ENCODE measurements at places on chromosomes 1 and 21. TPM values are rescaled to one million over a fixed set of nuclear protein-coding genes. Genes with fewer than 3 reads are reported as not detected.

Gene NEXN
- polyA plus RNA-seq: 228 TPM

Gene KRTAP19-1
- polyA plus RNA-seq: not detected

- no peak for DNase-seq
Measured at GRCh38 chr1:14535619-14536355, 62.7 kb upstream of the KAZN start.

Gene TMEM82
- not detected for polyA plus RNA-seq

- no peak for DNase-seq
Measured at GRCh38 chr1:110482662-110483307, 31.8 kb downstream of the PROK1 start.

DNA sequence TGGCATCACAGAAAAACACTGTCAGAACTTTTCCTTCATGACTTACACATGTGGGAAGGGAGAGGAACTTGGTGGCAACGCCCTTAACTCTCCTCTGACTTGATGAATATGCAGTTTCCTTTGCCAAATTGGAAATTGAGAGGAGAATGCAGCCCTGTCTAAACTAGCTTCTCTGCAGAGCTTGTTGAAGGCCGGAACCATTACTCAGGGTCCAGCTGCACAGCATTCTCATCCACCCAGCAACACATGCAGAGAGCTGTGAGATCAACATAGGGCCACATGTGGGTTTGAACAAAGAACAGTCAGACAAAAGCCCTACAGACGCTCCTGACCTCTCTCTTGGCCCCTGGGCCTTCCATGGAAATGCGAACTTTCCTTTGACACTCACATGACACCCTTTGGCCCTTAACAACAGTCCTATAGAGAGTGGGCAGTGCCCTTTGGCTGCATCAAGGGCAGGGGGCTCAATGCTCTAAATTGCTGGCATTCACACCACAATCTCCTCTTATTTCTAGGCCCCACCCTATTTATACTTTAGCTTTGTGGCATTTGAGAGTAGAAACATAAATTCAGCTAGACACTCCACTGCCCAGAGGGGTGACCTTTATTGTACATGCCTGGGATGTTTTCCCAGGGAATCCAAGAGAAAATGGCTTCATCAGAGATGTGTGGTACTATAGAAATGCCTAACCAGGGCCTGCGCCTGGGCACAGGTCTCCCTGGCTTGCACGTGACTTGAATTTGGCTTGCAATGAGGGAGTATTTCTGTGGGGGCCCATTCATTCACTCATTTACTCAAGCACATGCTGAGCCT, 64.4 kb downstream of the CDC7 start:
- DNase-seq: no peak

- DNase-seq: no peak
Measured at GRCh38 chr1:232548691-232549090, 81.2 kb downstream of the SIPA1L2 start.

GRCh38 chr1:89812992-89813391, 7.8 kb upstream of the LRRC8D start:
- no peak for DNase-seq

DNA sequence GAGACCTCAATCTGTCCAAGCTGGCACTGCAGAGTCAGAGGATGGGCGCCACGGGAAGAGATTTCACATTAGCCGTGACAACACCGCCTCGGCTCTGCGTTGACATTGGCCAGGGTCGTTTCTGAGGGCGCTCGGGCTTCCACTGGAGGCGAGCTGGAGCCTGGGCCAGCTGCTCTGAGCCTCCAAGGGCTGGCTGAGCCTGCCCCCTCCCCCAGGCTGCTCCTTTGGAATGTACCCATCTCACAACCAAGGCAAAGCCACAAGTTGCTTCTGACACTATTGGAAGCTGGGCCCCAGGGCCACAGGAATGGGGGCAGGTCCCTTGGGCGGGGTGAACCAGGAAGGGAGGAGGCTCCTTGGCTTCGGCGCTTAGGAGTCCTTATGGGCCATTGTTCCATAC, 12.7 kb downstream of the GPR3 start:
- DNase-seq: no peak

GRCh38 chr1:162548170-162548569, 13.4 kb upstream of the UAP1 start:
- no peak for DNase-seq

GRCh38 chr21:37711286-37711829, 204.9 kb downstream of the KCNJ6 start:
- no peak for DNase-seq

DNA sequence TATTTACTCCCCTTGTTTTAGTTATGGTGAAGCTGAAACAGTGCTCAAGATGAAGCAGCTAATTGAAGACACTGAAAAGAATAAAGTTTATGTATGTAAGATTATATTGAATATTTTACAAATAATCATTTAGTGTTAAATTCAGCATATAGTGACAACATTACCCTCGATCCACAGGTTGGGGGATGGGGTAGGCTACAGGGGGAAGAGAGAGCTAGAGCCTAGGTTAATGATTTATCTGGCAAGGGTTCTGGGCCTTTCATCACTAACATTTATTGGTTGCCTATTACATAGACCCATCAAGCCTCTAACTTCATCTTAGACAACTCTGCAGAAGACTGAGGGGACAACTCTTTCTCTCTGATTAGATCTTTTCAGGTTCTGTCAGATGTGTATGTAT, 21.3 kb downstream of the ZCCHC17 start:
- DNase-seq: no peak

DNA sequence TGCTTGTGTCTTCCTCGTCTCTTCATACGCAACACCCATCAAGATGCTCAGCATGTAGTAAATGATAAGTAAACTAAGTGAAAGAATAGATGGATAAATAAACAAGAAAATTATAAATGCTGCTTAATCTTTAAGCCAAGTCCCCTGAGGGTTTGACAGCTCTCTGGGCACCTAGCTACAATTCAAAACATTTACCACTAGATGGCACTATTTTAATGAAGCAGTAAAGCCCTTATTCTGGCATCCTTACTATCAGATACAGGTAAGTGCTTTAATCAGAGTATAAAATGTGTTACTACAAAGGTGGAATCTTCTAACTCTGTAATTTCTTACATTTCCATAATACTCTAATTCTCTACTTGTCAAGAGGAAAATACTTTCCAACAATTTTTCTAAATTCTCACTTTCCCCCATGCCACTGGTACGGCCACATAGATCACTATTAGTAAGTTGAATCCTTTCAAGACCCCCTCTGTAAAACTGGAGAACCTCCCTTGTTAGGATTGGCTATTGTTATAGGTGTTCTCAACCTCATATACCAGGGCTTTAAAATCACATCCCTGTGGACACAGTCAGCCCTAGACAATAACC, 137.8 kb downstream of the BARHL2 start:
- DNase-seq: no peak

GRCh38 chr1:29830916-29831315, 594.6 kb downstream of the PTPRU start:
- no peak for DNase-seq

DNA sequence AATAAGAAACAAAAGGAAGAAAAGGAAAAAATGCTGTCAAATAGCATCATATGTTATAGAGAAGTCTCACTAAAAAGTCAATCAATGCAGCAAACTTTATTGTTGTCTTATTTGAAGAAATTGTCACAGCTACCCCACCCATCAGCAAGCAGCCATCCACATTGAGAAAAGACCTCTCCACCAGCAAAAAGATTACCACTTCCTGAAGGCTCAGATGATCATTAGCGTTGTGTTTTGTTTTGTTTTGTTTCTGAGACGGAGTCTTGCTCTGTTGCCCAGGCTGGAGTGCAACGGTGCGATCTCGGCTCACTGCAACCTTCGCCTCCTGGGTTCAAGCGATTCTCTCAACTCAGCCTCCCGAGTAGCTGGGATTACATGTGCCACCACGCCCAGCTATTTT, 29.0 kb downstream of the ATP2B4 start:
- no peak for DNase-seq

Gene SPRR4
- polyA plus RNA-seq: not detected

- no peak for DNase-seq
Measured at GRCh38 chr1:27416387-27417111, 24.1 kb downstream of the GPR3 start.

DNA sequence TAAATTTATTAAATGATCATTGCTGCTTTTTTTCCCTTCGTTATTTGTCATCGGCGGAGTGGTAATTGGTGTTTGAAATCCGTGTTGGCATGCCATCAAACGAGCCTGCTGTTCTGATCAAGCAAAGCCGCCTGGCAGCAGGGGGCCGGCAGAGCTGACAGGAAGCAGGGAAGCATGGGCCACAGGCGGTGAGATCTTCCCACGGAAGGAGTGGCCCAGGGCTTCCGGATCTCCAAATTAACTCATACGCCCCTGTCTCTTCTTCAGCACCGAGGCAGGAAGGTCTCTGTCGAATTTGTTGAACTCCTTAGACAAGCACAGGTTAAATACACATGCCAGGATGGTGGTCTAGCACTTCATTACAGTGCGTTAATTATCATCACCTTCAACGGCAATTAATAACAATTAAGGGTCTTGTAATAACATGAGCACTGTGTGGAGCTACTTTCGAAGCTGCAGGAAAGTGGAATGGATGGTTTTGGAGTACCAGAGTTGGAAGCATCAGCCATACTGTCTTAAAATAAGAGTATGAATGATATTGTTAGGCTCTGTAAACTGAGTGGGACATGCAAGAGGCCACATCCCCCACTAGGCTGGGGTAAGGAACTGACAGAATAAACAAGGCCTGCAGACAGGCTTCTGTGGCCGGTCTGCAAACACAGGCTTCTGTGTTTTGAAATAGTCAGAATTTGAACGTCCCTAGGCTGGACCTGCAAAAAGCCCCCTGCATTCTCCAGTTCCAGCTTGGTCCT, 199.4 kb upstream of the DAB1 start:
- DNase-seq: peak; percentile 18

DNA sequence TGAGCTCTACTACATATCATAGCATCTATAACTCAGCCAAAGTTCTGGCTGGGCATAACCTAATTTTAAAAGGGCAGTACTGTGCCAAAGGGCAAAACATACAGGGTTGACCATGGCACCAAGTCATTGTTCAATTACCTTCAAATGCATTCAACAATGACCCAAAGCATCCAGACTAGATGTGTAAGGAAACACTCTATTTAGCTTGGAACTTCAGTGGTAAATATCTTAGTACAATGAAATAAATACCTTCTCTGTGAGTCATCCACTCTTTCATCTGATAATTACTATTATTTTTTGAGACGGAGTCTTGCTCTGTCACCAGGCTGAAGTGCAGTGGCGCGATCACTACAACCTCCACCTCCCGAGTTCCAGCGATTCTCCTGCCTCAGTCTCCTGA, 70.0 kb downstream of the NVL start:
- DNase-seq: no peak

GRCh38 chr1:229318056-229318455, 24.8 kb downstream of the CCSAP start:
- no peak for DNase-seq

DNA sequence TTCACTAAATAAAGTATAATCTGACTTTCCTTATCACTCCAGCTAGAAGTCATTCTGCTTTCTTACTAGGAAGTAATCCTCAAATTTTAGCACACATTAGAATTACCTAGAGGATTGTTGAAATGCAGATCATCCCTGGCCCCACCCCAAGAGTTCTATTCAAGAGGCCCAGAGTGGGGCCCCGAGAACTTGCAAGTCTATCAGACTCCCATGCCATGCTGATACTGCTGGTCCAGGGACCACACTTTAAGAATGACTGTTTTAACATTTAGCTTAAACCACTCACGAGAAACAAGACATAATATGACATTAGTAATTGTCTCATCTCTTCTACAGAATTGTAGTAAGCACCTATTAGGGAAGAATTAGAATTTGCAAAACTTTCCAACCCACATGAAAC, 7.7 kb upstream of the SYNJ1 start:
- DNase-seq: no peak

Gene BTBD8
- 4.4 TPM for polyA plus RNA-seq

GRCh38 chr21:36185523-36185922, 28.9 kb downstream of the DOP1B start:
- no peak for DNase-seq

All from hindlimb muscle (tissue), 1 donor.